ENCODE measurements at places on chromosomes 1 and 21.
A peak's percentile ranks its signal among the peaks of the same experiment; 100 is the strongest.

GRCh38 chr1:73517603-73518191 lies 680.3 kb downstream of the LRRIQ3 start:
- no peak for DNase-seq

DNA sequence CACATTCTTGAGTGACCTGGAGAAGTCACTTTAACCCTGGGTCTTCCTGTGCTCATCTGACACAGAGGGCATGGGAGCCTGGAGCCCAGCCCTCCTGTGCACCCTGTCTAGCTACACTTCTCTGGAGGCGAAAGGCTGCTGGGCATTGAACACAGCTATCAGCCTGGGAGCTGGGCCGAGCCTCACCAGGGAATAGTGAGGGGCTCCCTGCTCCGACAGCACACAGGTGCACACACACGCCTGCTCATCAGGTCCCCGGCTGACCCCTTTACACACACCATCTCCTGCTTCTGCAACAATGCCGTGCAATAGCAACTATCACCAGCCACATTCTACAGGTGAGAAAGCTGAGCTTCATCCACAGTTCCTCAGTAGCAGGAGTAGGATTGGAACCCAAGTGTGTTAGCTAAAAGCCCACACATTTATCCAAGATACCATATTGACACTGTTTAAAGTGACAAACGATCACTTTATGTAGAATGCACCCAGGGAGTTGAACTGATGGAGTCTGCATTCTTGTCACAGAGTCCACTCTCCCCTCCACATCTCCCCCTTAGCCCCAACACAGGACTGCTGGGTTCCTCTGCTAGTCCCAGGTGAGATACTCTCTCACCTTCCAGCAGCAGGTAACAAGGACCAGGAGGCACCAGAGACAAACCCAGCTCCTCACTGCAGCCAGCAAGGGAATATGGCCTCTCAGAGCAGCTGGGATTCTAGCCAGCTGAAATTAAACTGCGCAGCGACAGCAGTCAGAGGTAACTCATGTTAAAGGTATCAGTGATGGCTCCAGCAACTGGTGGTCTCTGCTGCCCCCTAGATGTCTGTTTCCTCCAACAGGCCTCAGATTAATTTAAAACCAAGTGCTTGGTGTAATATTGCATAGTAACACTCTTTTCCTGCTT lies 18.3 kb upstream of the CAPN8 start:
- DNase-seq = peak; percentile 44

- no peak for DNase-seq
Measured at GRCh38 chr1:107953556-107953955, 11.4 kb downstream of the VAV3 start.

DNA sequence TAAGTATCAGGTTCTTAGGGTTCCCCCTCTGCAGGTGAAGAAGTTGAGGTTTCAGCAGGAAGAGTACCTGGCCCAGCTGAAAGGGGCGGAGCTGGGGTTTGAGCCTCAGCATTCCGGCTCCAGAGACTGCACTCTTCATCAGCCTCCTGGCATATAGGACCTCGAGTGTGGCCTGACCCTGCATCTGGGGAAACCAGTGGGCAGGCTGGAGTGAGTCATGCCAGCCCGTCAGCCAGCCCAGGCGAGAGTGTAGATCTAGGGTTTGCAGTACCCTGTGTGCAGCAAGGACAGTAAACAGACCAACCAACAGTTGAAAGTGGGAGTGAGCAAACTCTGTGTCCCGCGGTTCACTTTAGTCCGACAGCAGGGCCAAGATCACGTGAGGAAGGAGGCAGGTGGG lies 14.1 kb downstream of the MFSD2A start:
- DNase-seq = no peak

DNA sequence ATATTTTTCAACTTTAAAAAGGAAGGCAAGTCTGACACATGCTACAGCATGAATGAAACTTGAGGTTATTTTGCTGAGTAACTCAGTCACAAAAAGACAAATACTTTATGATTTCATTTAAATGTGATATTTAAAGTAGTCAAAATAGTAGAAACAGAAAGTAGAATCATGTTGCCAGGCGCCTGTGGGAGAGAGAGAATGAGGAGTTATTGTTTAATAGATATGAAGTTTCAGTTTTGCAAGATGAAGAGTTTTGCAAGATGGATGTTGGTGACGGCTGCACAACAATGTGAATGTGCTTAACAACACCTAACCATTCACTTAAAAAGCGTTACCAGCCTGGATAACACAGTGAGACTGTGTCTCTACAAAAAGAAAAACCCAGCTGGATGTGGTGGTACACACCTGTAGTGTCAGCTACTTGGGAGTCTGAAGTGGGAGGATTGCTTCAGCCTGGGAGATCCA lies 20.7 kb upstream of the ATP1A1 start:
- DNase-seq = no peak

DNA sequence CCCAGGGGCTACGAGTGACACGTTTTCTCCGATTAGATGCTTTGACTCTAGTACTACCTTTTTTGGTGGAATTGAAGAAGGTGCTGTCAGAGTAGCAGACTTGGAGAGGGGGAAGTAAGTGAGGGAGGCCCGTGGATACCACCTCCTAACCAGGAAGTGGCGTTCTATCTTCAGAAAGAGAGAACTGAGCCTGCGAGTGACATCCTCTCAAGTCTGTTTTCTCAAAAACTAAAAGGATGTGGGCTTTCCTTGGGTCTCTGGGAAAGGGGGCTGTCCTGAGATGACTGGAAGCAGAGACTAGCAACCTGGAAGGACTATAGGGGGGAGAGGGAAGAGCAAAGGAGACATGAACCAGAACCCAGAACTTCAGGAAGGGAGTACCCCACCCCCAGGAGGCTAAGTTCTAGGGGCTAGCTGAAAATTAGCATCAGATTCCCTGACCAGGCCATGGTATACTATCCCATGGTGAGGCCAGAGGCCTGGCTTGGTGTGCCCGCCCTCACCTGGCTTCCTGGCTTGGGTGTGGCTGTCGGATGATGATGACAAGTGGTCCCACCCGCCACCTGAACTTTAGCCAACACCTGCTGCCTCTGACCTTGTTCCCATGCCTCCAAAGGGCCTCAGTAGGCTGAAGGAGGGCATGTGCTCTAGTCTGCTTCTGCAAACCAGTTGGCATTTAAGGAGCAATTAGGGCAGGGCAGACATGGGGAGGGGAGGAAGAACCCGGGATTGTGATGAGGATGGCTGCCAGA lies 49.1 kb downstream of the ATP2B4 start:
- DNase-seq = no peak

All from stimulated activated CD4-positive, alpha-beta T cell treated with anti-CD3 and anti-CD28 coated beads, Interleukin-4, amount 100 ng/mL, for 4 hours (primary cell).